ENCODE measurements at places on chromosomes 12 and 14. TPM values are rescaled to one million over a fixed set of nuclear protein-coding genes. Genes with fewer than 3 reads are reported as not detected.

VASH1 gene
- polyA plus RNA-seq = 9.9 TPM

- DNase-seq = no peak
Measured at GRCh38 chr12:11307143-11307542, 3.1 kb downstream of the PRB4 start.

GRCh38 chr14:63203618-63204406 is 431 bp upstream of the RHOJ start:
- peak; percentile 89 for DNase-seq

- no peak for DNase-seq
Measured at GRCh38 chr12:93569301-93569655, 3.2 kb upstream of the SOCS2 start.

WNT1 gene
- polyA plus RNA-seq = not detected
